ENCODE measurements at places on chromosomes 3 and 15. TPM values are rescaled to one million over a fixed set of nuclear protein-coding genes. Genes with fewer than 3 reads are reported as not detected.

SLC7A14 gene
- total RNA-seq, result not detected

PAQR9 gene
- 4.0 TPM for total RNA-seq

IL17RB gene
- total RNA-seq, result 0.83 TPM

GRM7 gene
- total RNA-seq, result not detected

AHSG gene
- not detected for total RNA-seq

IQCF5 gene
- not detected for total RNA-seq

CCK gene
- 1.4 TPM for total RNA-seq

SAMMSON gene
- total RNA-seq, result not detected

BOC gene
- 7.5 TPM for total RNA-seq

PLCD1 gene
- total RNA-seq, result 2.6 TPM

NDN gene
- not detected for total RNA-seq

All from A549 treated with DMSO at 1 μM for 4 hours (cell line).